Activated CD8-positive, alpha-beta T cell treated with anti-CD3 and anti-CD28 coated beads for 36 hours (primary cell): ENCODE measurements at places on chromosomes 2 and 18.

- peak; percentile 12 for DNase-seq
- H3K27me3 ChIP-seq, result peaks cover 6% of the 10 kb centered on the region
- H3K36me3 ChIP-seq, result no peaks in the 10 kb centered on the region
- no peak overlapping the region for H3K4me3 ChIP-seq
- H3K27ac ChIP-seq, result no peak overlapping the region
Observed at GRCh38 chr2:18077704-18078103, 199.2 kb downstream of the KCNS3 start.

DNA sequence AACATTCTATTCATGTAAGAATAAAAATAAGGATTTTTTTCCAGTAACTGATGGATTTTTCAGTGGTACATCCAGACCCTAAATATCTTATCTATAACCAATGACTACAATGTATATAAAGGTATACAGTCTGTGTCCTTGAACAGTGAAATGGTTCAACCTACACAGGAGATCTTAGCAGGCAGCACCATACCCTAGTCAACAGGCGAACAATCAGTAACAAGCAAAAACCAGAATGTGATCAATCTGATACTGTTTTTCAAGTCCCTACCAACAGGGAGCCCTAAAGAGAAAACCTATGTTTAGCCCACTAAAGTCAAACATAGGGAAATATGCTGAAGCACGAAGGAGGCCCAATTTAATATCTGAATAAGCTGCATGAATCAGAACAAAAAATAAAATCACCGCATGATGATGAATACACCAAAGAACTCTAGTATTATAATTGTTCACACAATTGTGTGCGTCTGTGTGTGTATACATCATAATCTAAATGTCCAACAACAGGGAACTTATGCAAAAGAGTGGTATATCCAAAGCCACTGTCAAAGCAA is 26.0 kb downstream of the PTPN2 start:
- H3K36me3 ChIP-seq, result peaks cover 42% of the 10 kb centered on the region
- peak overlapping the region; percentile 67 for H3K27ac ChIP-seq
- no peak for DNase-seq
- H3K4me1 ChIP-seq, result peaks cover 69% of the 10 kb centered on the region
- H3K4me3 ChIP-seq, result no peak overlapping the region
- no peaks in the 10 kb centered on the region for H3K27me3 ChIP-seq

DNA sequence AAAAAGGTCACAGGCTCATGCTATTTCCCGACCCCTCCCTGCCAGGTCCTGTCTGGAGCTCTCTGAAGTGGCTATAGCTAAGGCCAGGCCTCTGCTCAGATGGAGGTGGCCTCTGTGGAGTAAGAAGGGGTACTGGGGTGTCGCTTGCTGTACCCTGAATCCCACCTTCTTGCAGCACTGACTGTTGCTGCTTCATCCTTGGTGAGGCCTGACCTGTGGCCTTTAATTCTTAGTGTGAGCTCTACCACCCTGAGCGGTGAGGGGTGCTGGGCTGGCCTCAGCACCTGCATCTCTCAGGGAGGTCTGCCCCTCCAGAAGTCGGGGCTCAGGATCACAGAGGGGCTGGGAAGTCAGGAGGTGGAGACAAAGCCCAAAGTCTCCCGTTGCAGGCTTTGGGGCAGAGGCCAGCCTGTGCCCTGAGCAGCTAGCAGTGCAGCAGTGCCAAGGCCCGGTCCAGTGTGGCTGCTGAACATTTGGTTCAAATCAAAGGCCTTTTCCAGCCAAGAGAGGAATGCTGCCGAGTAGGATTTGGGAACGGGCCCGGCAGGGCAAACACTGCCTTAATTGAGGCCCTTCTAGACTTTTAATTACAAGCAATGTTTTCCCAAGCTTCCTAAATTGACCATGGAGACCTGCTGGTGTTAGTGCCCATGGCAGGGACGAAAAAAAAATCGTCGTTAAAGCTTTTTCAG is 133.5 kb upstream of the HAAO start:
- no peak overlapping the region for H3K4me3 ChIP-seq
- DNase-seq, result no peak
- no peak overlapping the region for H3K27ac ChIP-seq
- no peaks in the 10 kb centered on the region for H3K27me3 ChIP-seq

- no peak overlapping the region for H3K27ac ChIP-seq
- no peak overlapping the region for H3K4me3 ChIP-seq
- DNase-seq, result no peak
- no peaks in the 10 kb centered on the region for H3K27me3 ChIP-seq
Observed at GRCh38 chr2:157107460-157107859, 150.0 kb upstream of the GALNT5 start.

- peaks cover 5% of the 10 kb centered on the region for H3K36me3 ChIP-seq
- DNase-seq, result no peak
- no peaks in the 10 kb centered on the region for H3K4me1 ChIP-seq
- H3K27ac ChIP-seq, result no peak overlapping the region
Observed at GRCh38 chr2:202450785-202451184, 74.7 kb downstream of the BMPR2 start.
